Stimulated activated CD8-positive, alpha-beta memory T cell treated with anti-CD3 and anti-CD28 coated beads, Interleukin-4, amount 100 ng/mL, for 48 hours (primary cell): ENCODE measurements at places on chromosomes 6 and 20.

DNA sequence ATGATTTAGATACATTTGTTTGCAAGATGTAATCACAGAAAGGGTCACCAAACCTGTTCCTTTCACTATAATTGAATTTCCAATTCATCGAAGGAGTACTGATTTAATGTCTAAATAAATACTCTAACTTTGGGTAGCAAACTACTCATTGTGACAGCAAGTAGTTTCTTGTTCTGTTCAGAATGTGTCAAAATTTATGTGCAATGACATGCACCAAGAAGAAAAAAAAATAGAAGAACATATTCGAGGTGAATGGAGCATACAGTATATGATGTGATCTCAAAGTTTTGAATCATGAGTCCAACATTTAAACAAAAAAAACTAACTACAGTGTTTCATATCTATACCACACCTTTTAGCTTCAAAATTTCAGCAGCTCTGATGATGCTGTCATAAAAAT lies 583.6 kb upstream of the MMS22L start:
- DNase-seq: no peak

DNA sequence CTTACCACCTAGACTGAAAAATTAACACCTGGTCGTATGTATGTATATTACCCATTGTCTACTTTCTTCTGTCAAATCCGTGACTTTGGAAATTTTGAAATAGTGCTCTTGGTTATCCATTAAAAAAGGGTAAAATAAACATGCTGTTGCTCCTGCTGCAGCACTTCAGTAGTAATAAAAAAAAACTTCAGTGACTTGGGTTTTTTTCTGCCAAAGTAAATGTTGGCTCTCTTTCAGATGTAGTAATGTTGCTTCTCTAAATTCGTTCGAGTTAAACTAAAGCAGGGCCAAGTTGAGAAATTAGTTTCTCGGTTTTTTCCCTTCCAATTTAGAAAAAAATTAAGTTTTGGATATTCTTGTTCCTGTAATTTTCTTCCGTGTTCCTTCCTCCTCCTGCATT lies 34.2 kb downstream of the JARID2 start:
- DNase-seq: no peak

GRCh38 chr6:120254651-120255050 lies 905.1 kb upstream of the MAN1A1 start:
- no peak for DNase-seq

DNA sequence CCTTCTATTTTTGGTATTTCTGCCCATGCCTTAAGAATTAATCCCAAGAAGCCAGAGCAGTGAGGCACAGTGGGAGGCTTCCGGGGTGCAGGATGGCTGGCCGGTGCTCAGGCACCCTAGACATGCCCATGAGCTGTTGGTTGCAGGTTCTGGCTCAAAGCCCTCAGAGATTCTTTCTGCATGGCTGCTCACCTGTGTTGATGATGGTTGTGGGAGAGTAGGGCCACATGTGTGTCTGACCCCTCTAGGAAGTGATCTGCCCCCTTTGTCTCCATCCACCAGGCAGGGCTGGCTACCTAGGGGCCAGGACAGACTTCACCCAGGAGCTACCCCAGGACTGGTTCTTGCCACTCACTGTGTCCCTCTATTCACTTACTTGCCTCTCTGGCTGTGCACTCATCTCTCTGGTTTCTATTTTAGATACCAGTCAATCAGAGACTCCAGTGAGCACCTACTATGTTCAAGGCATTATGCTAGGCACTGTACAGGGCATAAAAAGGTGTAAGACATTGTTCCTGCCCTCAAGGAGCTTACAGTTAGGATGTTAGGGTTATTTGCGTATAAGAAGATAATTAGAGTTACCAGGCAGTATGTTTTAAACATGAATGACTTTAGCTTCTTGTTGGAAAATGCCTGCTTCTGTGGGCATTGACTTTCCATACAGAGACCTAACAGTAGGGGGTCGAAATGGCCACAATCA lies 16.8 kb downstream of the CD83 start:
- no peak for DNase-seq

GRCh38 chr6:97215157-97215769 lies 67.8 kb downstream of the MMS22L start:
- DNase-seq: no peak

DNA sequence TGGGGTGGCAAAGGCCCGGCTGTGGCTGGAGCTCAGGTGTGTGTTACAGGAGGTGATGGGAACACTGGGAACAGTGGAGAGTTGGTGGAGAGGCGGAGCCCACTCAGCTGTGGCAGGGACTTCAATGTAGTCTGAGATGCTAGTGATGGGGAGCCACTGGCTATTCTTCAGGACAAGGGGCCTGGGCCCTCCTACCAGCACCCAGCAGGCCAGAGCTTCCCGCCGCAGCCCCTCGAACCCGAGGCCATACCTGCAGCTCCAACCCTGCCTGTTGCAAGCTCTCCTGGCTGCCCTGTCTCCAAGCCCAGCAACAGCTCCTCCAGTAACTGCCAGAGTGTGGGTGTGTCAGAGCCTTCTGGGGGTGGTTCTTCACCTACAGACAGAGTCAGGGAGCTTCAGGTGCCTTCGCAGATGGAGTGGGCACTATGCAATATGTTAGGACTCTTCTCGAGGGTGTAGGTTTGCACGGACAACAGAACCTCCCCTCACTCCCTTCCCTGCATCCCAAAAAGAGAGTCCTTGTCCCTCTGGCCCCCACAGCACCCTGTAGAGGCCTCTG lies 146.2 kb upstream of the MLN start:
- DNase-seq: no peak

DNA sequence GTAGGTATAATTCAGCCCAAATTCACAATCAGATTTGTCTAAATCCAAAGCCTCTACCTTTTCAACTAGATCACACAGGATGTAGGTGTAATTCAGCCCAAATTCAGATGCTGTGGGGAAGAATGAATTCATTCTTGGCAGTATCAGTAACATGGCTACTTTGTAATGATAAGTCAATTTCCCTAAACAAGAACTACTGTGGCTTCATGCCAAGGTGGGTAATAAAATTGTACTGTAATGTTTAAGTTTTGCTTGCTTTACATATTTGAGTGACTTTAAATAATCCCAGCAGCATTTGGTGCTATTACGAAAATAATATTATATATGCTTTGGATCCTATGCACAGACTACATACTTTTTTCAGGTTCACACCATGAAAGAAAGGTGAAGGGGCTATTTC lies 239.1 kb downstream of the HDGFL1 start:
- no peak for DNase-seq

- no peak for DNase-seq
Observed at GRCh38 chr6:21208081-21208795, 385.3 kb upstream of the SOX4 start.

- no peak for DNase-seq
Observed at GRCh38 chr6:54695815-54696214, 150.8 kb upstream of the FAM83B start.

- no peak for DNase-seq
Observed at GRCh38 chr6:149468179-149468578, 16.6 kb downstream of the ZC3H12D start.

- DNase-seq: no peak
Observed at GRCh38 chr6:139219746-139220145, 72.1 kb downstream of the TXLNB start.
